ENCODE measurements at places on chromosomes 11 and 22.
A peak's percentile ranks its signal among the peaks of the same experiment; 100 is the strongest.

DNA sequence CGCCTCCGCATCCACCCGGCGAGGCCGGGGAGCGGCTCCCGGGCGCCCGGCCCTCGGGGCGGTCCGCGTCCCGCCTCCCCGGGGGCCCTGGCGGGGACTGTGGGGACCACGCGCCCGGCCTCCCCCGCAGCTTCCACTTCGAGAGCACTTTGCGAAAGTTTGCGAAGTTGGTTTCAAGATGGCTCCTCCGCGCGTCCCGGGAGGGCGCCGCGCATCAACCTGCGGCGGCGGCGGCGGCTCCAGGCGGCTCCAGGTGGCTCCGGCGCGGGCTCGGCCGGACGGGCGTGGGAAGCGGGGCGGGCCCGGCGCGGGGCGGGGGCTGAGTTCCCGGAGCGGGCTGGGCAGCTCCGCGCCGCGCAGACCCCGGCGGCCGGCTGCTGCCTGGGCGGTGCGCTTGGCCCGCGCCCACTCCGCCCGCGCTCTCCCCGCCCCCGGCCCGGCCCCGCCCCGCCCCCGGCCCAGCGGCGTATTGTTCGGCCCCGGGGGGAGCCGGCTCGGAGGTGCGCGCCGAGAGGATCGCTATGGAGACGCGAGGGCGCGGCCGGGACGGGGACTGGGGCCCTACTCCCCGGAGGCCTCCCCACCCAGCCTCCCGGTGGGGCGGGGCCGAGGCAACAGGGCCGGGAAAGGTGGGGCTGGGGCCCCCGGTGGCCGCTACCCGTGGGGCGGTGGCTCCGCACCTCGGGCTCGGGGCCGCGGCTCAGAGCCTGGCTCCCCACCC, at the start of gene CELSR1:
CELSR1 (minus strand) TSS at position 396 of the 721 bp plus-strand sequence. CDS start 450 bp downstream, outside the sequence.
- peak; percentile 41 for DNase-seq

- peak; percentile 54 for DNase-seq
These were observed 12.8 kb downstream of the MACROD1 start for GRCh38 chr11:64152841-64153691.

- no peak for DNase-seq
These were observed 13.9 kb downstream of the CCND1 start for GRCh38 chr11:69654660-69655478.

DNA sequence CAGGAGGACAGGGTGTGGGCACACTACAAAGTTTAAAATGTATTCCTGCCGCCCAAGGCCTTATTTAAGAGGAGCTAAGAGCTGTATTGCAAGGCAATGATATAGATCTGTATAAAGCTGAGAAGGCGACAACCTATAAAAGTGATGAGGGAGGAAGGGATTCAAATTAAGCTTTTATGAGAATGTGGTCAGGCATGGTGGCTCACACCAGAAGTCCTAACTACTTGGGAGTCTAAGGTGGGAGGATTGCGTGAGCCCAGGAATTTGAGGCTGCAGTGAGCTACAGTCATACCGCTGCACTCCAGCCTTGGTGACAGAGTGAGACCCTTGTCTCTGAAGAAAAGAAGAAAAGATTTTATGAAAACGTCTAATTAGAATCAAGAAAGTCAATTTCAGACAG, 9.7 kb upstream of the GLB1L3 start:
- DNase-seq, result no peak
